ENCODE measurements at places on chromosomes 3 and 15. TPM values are rescaled to one million over a fixed set of nuclear protein-coding genes. Genes with fewer than 3 reads are reported as not detected.
A peak's percentile ranks its signal among the peaks of the same experiment; 100 is the strongest.

DNA sequence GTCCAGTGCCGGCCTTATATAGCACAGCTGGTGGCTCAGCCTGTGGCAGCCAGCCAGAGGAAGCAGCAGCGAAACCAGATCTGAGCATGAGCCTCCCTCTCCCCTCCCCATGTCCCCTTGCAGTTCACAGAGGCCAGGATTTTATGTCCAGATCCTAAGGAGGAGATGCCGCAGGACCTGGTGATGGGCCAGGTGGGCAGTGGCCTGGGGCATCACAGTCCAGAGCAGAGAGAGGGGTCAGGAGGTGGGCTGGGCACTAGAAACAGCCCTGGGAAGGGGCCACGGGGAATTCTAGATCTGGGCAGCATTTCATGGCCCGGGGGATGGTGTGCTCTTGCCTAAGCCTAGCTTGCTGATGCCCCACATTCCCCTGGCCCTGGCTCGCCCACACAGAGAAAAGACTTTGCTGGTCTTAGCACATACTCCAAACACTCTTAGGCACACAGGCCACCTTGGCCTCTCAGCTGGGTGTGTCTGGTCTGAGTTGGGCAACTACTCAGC lies 259 bp upstream of the CILP start:
- DNase-seq: no peak
- H3K36me3 ChIP-seq: no peaks in the 10 kb centered on the region
- peak overlapping the region; percentile 57 for H3K27ac ChIP-seq
- H3K27me3 ChIP-seq: no peaks in the 10 kb centered on the region

Gene TMEM212
- not detected for total RNA-seq

DNA sequence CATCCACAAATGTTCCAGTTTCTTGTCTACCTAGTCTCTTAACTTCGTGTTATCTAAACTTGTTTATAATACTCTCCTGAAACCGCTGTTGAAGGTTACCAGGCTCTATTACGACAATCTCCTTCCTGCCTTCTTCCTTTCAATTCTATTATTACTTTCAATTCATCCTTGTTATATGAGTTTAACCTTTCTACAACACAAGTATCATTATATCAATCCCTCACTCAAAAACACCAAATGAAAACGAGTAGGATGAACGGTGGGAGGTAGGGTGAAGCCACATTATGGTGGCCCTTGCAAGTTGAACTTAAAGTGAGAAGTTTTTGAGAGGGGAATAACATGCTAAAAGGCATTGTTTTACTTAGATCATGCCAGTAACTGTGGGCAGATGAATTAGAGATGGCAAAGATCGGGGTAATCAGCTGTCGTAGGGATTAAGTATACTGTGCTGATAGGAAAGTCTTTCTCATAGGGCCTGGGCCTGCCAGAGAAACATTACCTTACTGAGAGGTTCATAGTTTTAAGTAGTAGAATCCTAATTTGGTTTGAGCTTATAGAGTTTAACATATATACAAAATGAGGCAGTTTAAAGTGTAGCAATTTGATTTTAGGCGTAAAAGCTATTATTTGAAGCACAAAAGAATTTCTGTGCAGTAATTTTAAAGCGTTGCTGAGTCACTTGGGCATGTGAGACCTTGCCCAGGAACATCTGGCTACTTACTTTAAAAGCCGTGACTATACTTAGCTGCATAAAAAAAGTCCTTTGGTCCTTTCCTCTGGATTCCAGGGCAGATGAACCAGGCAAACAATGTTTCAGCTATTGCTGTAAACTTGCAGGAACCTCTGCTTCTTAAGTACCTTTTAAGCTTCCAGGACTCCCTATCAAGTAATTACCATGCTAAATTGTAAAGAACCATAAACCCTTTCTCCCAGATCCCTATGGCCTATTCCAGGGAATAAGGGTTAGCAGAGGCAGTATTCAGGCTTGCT lies 3.3 kb upstream of the CEP97 start:
- peak overlapping the region; percentile 8 for H3K27ac ChIP-seq
- H3K27me3 ChIP-seq: no peaks in the 10 kb centered on the region
- DNase-seq: no peak
- no peaks in the 10 kb centered on the region for H3K36me3 ChIP-seq

- H3K4me3 ChIP-seq: no peak overlapping the region
- DNase-seq: no peak
- no peaks in the 10 kb centered on the region for H3K36me3 ChIP-seq
- no peaks in the 10 kb centered on the region for H3K27me3 ChIP-seq
- no peak overlapping the region for H3K27ac ChIP-seq
These were observed 775.0 kb downstream of the SQOR start for GRCh38 chr15:46409841-46410301.

- no peak overlapping the region for H3K4me3 ChIP-seq
- no peak overlapping the region for H3K27ac ChIP-seq
- H3K27me3 ChIP-seq: no peaks in the 10 kb centered on the region
- H3K4me1 ChIP-seq: no peaks in the 10 kb centered on the region
- H3K36me3 ChIP-seq: no peaks in the 10 kb centered on the region
These were observed 359.3 kb downstream of the PLOD2 start for GRCh38 chr3:145801696-145802095.

Gene DNASE1L3
- 4.6 TPM for total RNA-seq

DNA sequence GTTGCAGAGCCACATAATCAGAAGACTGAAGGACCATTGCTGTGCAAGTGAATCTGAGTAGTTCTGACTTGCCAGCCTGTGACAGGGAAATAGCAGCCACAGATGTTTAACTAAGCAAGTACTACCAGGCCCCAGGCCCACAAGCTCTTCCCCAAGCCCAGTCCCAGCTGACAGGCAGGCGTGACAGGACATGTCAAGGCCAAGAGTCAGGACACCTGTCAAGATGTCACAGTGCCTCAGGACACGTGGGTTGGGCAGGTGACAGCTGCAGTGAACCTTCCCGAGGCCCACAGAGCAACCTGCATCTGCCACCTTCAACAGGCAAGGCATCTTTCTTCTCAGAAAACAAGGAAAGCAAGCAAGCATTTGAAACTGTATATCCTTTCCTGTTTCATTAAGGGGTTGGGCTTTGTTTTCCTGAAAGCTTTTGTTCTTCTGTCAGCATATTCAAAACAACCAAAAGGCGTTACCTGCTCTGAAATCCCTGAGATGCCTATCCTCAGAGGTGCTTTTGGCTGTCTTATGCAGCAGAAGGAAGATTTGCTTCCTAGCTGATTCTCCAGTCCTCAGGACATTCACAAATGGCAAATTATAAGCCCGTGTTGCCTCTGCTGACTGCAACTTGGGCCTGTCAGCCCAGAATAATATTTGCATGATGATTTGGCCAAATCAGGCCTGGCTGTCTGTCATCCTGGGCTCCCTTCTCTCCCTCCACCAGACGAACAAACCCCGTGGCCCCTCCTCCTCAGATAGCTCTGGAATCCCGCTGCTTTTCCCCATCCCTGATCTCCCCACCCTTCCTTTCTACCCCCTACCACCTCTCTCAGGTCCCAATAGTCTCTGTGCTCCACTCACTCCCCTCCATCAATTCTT lies 171.8 kb upstream of the WNT5A start:
- H3K36me3 ChIP-seq: no peaks in the 10 kb centered on the region
- no peaks in the 10 kb centered on the region for H3K27me3 ChIP-seq
- H3K4me1 ChIP-seq: peaks cover 8% of the 10 kb centered on the region
- H3K27ac ChIP-seq: no peak overlapping the region
- H3K4me3 ChIP-seq: no peak overlapping the region
- peak; percentile 65 for DNase-seq

Gene CMTM7
- 14.3 TPM for total RNA-seq

GRCh38 chr3:141064255-141064926 lies 13.2 kb downstream of the SPSB4 start:
- no peaks in the 10 kb centered on the region for H3K4me1 ChIP-seq
- H3K27ac ChIP-seq: no peak overlapping the region
- H3K36me3 ChIP-seq: no peaks in the 10 kb centered on the region
- no peak overlapping the region for H3K4me3 ChIP-seq
- H3K27me3 ChIP-seq: no peaks in the 10 kb centered on the region

GRCh38 chr3:138817695-138818094 lies 17.0 kb downstream of the PIK3CB start:
- no peak for DNase-seq
- H3K27me3 ChIP-seq: no peaks in the 10 kb centered on the region
- no peak overlapping the region for H3K27ac ChIP-seq
- H3K4me3 ChIP-seq: no peak overlapping the region

DNA sequence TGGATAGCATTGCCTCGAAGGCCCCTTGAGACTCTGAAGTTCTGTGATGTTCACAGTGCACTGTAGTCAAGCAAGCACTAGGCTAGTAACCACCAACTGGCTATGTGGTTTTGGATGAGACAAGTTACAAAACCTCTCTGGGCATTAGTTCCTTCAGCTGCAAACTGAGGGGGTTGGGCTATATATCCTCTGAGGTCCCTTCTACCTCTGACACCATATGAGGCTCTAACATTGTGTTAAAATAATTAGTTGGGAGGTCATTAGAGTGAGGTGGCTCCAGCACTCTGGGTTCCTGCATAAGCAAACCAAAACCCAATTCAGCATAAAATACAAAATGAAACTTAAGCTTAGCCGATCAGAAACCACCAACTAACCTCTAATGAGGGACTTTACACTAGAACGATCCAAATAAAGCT lies 209.5 kb upstream of the LRRN1 start:
- no peak overlapping the region for H3K4me3 ChIP-seq
- H3K27ac ChIP-seq: no peak overlapping the region
- H3K27me3 ChIP-seq: no peaks in the 10 kb centered on the region
- no peaks in the 10 kb centered on the region for H3K4me1 ChIP-seq

GRCh38 chr3:148227534-148227933 lies 470.2 kb upstream of the AGTR1 start:
- no peaks in the 10 kb centered on the region for H3K27me3 ChIP-seq
- no peaks in the 10 kb centered on the region for H3K36me3 ChIP-seq
- H3K27ac ChIP-seq: no peak overlapping the region
- H3K4me1 ChIP-seq: no peaks in the 10 kb centered on the region

Measured in suprapubic skin (tissue), 4 donors.